ENCODE measurements at places on chromosomes 2 and 18.

DNA sequence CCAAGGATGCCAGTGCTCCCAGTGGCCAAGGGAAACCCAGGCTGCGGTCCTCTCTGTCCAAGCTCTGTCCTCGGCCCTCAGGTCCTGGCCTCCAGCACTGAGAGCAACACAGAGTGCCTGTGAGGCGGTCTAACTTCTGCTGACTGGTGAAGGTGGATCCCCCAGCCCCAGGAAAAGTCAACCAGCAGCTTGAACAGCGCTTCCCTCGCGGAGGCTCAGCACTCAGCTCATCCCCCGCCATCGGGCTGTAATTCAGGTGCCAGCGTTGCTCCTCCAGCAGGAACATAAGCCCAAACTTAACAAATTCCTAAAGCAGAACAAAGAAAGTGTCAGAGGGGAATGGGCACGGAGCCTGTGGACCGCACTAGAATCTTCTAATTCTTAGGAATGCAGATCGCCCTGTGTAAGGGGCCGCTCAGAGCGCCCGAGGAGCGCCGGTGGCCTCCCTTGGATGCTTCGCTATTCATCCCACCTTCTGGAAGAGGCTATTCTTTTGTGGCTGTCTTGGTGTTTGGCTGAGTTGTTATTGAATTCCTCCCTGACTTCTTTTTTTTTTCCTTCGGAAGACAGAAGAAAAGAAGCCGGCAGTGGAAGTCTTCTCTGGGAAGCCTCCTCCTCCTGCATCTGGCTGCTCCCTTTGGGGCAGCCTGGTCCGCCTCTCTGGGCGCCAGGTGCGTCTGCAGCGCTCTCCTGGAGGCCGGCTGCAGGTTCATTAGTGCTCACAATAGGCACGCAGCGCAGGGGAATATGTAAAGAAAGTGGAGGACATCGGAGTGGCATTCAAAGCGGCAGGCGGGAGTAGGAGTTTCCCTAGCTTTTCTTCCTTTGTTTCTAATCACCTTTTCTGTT, 905.6 kb downstream of the TSN start:
- no peak for DNase-seq

- no peak for DNase-seq
Measured at GRCh38 chr2:152582081-152582480, 135.2 kb downstream of the PRPF40A start.

GRCh38 chr2:22281033-22281432, 1103.9 kb upstream of the KLHL29 start:
- DNase-seq: no peak

- DNase-seq: no peak
Measured at GRCh38 chr2:95073856-95074662, 47.5 kb downstream of the MRPS5 start.

- DNase-seq: no peak
Measured at GRCh38 chr2:71235930-71236587, 9.2 kb upstream of the PAIP2B start.

- no peak for DNase-seq
Measured at GRCh38 chr2:228689053-228689452, 507.6 kb upstream of the SPHKAP start.

DNA sequence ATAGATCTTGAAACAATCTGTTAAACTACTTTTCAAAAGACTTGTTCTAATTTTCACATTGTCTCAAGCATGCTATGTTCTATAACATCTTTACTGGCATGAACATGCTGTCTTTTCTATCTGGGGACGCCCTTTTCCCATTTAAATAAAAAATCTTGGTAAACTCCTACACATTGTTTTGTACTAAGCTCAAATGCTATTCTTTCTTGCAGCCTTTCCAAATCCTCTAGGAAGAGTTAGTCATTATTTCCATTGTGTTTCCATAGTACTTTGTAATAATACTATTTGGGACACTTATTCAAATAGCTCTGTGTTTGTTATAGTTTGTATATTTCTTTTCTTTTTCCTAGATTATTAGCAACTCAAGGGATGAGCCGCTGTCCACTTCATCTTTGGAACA, 828.6 kb upstream of the FSHR start:
- DNase-seq: no peak

DNA sequence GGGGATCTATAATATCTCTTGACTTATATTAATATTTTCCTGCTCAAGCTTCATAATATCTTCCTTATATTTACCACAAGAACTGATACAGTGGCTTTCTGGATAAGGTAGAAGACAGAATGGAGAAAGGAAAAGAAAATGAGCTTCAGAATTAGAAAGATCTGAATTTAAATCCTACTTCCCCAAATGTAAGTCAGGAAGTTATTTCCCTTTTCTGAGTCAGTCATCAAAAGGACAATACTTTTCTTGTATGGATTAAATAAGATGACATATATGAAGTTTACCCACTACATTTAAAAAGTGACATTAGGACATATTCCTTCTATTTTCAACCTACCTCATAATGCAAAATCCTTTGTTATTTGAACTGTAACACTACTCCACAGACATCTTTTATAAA, 19.0 kb downstream of the KRCC1 start:
- DNase-seq: no peak

DNA sequence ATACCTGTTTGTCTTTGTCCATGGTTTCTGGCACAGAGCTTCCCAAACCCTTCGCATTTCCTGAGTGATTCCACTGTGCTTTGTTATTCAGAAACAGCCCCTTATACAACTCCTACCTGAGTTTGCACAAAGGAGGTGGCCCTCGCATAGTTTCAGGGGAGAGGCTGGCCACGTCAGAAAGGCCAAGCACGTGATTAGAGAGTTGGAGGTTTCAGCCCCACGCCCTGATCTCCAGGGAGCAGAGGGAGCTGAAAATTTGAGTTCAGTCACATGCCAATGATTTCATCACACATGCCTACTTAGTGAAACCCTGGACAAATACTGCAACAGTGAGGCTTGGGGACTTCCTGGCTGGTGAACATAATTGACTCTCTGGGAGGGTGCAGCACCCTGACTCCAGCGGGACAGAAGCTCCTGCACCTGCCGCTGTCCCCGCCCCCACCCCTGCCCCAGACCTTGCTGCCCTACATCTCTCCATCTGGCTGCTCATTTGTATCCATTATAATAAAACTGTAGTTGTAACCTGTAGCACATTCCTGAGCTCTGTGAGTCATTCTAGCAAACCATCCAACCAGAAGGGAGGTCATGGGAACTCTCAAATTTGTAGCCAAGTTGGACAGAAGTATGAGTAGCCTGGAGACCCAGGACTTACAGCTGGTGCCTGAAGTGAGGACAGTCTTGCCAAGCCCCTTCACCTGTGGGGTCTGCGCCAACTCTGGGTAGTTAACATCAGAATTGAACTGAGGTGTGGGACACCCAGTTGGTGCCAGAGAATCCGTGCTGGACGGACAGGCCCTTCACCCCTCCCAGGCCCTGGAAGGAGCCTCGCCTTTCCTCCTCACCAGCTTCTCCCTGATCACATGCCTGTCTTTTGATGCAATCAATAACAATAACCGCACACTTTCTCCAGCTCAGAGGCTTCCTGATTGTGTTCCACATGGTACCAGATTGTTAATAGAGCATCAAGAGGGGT, 224.3 kb downstream of the ANAPC1 start:
- peak; percentile 69 for DNase-seq

GRCh38 chr2:1981421-1981820, 237.1 kb upstream of the PXDN start:
- DNase-seq: no peak

DNA sequence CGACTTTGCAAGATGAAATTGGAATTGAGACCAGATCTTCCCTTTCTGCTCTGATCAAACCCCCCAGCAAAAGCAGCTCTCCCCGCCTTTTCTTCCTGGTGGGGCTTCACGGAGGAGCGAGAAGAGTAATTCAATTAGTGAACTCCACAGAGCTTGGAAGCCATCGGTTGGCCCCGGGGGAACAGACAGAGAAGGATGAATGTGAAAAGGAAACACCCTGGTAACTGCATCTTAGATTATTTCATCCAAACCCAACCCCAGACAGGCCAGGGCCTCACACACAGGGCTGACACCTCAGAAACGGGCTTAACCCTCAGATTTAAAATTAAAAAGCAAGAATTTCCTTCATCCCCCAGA, 18.3 kb downstream of the SMAD7 start:
- DNase-seq: no peak

GRCh38 chr2:111134055-111134454, 13.3 kb downstream of the BCL2L11 start:
- no peak for DNase-seq

DNA sequence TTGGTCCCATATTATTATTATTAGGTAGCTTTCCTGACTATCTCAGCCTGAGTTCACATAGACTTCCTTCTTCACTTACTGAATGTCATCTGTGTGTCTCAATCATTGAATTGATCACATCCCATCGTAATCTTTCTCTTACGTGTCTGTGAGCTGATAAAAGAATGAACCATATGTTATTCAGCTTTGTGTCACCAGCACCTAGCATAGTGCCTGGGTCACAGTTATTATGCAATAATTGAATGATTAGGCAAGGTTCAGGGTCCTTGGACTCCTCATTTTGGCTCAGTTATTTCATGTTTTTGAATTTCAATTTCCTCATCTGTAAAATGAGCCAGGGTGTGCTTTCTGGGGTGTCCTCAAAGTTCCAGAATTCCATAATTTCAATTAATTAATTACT, 107.2 kb downstream of the ZEB2 start:
- DNase-seq: no peak

- no peak for DNase-seq
Measured at GRCh38 chr2:235049719-235050118, 97.9 kb downstream of the SH3BP4 start.

DNA sequence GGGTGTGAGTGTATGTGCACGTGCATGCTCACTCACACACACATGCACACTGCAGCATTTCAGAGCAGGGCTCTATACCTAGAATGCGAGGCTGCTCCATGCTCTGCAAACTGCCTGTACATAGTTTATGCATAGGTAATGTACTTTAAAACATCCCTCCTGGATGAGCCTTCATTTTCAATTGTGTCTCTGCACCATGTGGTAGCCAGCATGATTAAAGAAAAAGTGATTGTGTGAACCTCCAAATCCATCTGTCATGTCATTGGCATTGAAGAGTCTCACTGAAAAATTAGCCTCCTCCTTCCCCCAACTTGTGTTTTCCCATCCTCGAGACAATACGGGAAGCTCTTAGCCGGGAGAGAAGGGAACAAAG, 120.9 kb upstream of the SPATS2L start:
- DNase-seq: no peak

DNA sequence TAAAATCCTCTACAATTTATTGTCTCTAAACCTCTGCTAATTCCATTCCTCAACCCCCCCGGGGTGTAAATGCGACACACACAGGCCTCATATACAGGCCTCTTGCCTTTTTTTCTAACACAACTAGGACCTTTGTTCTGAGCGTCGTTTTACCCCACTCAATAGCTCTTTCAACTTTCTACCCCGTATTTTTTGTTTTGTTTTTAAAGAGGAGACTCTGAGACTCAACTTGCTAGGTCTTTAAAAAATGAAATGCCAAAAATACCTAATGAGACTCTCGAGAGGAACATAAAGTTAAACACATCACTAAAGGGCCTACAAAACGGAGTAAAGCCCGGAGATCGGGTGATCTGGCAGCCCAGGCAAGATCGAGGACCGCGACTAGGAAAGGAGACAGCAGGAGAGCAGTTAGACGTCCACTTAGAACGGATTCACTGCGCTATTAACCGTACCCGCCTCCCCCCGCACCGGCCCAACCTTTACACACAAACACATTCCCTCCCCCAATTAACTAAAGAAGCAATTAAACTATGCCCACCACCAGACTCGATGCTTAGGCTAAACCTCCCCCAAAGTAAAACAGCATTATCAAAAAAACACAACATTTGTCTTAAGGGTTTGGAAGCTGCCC, 1.7 kb downstream of the TRIP12 start:
- DNase-seq: peak; percentile 54

DNA sequence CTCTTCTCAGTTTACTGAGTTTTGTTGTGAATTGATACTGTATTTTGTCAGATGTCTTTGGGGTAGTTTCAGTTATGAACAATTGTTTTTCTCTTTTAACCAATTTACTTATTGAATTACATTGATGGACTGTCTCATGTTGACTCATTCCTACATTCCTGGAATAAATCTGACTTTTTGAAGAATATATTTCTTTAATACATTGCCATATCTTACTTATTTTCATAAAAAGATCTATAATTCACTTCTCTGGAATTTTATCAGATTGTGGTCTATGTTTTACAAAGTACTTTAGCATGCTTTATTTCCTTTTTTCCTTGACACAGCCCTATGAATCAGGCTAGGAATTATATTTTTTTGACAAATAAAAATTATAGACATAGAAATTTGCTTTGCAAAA, 268.3 kb downstream of the PLCL1 start:
- DNase-seq: no peak

DNA sequence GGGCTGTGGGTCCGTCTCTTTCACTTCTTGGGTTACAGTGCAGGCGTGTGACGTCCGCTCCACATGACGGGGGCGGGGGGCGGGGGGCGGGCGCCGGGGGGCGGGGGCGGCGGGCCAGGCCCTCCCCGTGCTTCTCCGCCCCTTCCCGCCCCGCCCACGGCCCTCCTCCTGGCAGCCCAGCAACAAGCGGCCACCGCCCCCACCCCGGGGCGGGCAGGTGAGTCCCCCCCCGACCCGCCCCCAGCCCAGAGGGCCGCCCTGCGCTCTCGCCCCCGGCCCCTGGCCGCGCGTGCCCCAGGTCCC, 3.6 kb downstream of the ZNF516 start:
- DNase-seq: peak; percentile 75

GRCh38 chr2:235501673-235502031, 7.8 kb downstream of the AGAP1 start:
- DNase-seq: no peak

DNA sequence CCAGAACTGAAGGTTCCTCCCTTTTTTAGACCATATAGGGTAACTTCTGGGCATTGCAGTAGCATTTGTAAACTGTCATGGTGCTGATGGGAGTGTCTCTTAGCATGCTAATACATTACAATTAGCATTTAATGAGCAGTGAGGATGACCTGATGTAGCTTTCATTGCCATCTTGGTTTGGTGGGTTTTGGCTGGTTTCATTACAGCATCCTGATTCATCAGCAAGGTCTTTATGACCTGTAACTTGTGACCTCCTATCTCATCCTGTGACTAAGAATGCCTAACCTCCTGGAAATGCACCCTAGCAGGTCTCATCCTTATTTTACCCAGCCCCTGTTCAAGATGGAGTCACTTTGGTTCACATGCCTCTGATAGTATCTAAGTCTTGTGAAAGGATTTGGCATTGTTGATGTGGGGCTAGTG, 159.0 kb downstream of the TMX3 start:
- no peak for DNase-seq

DNA sequence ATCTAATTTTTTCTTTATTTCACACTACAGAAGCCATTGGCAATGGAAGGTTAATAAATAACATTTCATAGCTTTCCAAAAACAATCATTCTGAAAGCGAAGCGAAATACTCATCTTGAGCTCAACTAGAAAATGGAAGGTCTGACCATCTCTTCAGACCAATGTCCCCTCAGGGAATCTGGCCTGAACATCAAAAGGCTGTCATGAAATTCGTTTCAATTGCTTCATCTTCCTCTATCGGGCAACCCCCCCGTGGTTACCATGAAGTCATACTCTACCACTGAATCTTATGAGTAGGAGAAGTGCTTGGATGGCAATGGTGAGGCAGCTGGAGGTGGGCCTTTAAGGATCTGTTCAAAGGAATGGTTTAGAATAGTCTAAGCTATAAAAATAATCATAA, 22.9 kb upstream of the CYTIP start:
- no peak for DNase-seq
